Cortex of kidney (tissue), 1 donor: ENCODE measurements at places on chromosomes 2 and 18.

GRCh38 chr2:44763275-44763782 lies 178.2 kb upstream of the SIX3 start:
- DNase-seq: no peak

GRCh38 chr2:174595891-174596397 lies 1.7 kb downstream of the WIPF1 start:
- DNase-seq: no peak

DNA sequence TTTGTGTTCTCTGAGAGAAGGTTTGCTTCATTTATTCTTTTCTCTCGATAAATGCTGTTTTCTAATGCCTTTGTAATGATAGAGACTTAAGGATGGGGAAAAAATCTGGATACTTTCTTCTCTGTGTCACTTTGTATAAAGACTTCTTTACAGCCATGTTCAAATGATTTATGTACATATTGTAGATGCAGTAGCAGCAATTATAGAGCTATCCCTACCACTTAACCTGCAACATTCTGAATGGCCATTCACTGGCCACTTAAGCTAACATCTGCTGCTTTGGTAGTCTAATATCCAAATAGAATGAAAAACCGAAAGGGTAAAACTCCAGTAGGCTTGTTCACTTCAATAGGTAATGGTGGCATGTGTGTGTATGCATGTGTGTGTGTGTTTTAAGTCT lies 97.8 kb downstream of the CSRNP3 start:
- no peak for DNase-seq

DNA sequence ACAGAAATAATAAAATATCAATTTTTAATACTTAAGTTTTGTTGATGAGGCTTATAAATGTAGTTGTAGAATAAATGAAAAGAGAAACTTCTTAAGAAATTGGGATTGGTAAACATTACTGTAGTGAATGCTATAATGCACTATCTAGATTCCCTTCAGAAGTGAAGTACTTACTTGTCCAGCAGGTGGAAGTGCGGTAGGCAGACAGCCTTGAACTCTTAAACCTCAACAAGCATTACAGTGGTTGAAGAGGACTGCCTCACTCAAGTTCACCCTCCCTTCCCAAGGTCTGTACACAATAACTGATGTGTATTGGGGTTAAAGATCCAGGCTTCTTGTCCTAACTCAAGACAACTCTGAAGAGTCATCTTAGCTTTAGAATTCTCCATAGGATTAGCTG lies 931.0 kb upstream of the LRRTM1 start:
- no peak for DNase-seq

DNA sequence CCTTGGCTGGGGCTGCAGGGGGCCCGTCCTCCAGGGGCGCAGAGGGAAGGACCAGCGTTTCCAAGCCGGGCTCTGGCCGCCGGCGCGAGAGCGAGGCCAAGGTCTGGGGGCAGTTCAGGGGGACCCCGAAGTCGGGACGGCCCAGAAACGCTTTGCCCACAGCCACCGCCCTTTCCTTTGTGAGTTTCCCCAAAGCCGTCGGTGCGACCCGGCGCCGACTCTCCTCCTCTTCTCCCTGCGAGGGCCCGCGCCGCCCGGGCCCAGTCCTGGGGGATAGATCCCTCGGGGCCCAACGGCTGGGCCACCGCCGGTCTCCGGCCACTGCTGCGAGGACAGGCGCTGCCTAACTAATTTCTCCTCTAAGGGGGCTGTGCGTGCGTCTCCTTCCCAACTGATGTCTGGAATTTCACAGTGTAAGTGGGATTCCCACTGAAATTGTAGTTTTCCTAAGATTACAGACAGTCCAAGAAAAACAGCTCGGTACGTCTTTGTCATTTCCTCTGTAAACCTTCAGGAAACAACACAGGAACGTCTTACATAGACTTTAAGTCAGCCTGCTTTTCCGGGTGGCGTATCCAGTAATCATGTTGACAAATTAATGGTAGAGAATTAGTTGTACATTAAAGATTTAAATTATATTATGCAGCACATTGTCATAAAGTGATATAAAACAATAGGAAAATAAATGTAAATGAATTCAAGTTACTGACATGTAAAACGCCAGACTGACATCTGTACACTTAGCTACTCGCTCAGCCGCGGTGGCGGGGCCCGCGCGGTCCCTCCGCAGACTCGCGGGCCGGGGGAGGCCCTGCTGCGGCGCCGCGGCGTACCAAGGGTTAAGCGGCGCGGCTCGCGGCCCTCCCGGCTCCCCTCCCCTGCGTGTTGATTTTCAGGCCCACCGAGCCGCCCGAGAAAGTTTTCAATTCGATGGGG lies 139.4 kb upstream of the SIX3 start:
- DNase-seq: no peak

DNA sequence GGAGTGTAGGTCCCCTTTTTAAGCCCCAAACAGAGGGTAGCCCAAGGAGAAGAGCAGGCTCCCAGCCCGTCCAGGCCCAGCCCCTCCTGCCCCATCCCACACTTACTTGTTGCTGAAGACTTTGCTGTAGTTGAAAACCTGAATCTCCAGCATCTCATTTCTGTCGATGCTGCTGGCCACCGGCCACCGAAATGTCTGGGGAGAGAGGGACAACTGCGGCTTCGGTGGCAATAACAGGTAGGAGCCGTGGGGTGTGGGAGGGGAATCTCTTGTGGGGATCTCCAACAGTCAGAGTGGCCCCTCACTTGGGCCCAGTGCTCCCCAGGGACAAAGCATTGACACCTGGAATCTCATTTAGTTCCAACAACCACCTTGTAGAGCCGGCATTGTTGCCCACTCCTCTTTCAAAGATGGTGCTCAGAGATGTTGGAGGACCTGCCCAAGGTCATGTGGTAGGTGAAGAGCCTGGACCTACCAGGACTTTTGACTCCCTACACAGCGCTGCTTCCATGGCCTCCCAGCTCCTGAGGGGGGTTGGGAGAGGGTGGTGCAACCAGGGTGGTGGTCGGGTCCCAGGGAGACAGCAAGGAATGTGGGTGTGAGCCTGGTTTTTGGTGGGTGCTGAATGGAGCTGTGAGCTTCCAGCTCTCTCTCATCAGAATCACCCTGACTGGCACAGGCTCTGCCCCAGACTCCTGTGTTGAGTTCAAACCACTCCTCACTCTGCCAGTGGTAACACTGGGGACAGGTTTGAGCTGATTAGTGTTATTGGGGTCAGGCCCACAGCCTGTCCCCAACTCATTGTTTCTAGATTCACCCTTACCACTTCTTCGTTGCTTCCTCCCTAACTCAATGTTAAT lies 50.0 kb upstream of the OTOF start:
- no peak for DNase-seq

GRCh38 chr2:157758586-157758985 lies 117.5 kb downstream of the ACVR1 start:
- DNase-seq: no peak

DNA sequence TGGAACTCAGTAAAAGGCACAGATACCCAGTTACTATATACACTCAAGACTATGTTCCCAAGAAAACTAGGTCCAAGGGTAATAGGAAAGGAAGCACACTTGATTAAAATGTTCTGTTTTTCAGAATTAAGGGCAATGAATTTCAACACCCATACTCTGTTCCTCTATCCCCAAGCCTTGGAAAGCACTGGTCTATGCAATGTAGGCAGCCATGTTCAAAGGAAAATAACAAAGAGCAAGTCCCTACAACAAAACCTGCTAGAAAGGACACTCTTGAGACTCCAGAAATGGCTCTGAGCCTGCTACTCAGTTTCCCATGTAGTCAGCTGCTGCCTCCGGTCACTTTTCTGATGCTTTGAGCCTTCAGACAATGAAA lies 6.8 kb downstream of the CYB5A start:
- no peak for DNase-seq

GRCh38 chr2:10467401-10467800 lies 19.3 kb upstream of the ODC1 start:
- DNase-seq: no peak

GRCh38 chr18:73626859-73627258 lies 520.8 kb downstream of the FBXO15 start:
- DNase-seq: no peak
